ENCODE measurements at places on chromosomes 2 and 18.

GRCh38 chr2:51579412-51579811 is 547.5 kb upstream of the NRXN1 start:
- DNase-seq: no peak

DNA sequence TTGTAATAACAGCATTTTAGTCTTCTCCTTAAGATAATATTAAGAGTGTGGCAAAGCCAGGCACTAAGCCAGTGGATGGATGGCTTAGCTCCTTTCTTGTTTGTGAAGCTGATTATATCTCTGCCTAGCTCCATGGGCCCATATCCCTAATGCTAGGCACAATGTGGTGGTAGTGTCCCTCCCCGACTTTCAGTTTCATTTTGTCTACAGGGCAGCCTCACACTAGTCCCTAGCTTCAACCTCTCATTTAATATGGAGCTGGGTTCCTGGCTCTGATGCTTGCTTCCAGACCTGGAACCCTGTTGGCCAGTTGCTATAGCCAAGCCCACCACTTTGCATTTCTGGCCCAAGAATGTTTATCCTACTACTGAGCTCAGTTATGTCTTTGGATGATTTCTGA is 437.0 kb upstream of the MEIS1 start:
- DNase-seq: no peak

DNA sequence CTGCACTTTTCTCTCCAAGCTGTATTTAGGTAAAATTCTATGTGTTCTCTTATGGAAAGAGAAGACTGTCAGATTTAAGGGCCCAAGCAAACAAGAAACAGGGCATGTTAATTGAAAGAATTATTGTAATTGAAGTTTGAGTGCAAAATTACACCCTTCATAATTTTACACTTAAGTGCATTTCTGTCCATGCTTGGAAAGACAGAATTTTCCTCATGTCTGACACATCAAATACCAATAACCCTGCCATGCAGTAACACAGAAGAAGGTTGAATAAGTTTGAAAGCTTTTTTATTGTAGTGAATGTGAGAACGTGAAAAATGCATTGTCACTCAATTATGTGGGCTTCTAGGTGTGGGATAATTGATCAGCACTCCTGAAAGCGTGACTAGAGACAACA is 52.9 kb upstream of the PARD3B start:
- DNase-seq: no peak

DNA sequence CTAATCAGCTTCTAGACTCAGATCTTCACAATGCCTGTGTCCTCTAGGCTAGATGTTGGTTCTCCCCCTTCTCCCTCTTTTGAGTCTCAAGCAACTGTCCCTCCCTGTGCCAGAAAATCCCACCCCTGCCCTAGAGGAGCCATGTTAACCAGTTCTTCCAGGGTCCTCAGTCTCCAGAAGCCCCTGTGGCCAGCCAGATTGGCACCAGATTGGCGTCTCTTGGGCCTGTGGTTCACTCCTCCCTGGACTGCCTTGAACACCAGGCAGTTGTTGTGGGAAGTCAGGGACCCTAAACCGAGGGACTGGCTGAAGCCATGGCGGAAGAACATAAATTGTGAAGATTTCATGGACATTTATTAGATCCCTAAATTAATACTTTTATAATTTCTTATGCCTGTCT is 36.6 kb downstream of the CYP26B1 start:
- DNase-seq: no peak

GRCh38 chr2:119574108-119574815 is 30.0 kb downstream of the CFAP221 start:
- no peak for DNase-seq

GRCh38 chr2:148306027-148306426 is 285.1 kb downstream of the MBD5 start:
- DNase-seq: no peak

DNA sequence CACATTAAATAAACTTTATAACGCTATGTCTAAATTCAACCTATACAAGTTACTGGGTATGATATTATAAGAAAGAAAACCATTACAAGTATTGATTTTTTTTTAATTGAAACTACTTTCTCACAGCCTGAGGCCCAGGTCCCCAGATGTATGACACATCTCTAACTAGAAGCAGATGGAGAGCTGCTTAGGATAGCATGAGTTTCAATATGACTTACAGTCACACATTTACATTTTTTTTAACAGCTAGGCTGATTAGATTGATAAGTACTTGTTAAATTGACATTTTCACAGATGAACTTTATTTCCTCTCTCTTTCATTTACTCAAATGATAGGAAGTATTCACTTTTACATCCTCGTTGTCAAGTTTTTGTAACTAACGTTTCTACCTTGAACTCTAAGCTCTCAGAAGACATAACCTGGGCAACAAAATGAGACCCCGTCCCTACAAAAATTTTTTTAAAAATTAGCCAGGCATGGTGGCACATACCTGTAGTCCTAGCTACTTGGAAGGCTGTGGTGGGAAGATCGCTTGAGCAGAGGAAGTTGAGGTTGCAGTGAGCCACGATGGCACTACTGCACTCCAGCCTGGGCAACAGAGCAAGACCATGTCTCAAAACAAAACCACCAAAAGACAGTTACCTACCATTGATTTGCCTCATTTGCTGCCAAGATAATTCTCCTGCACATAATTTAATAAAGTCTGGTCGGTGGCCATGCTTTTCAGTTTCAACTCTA is 52.4 kb downstream of the STK39 start:
- no peak for DNase-seq

GRCh38 chr2:86628091-86628522 is 4.4 kb upstream of the RNF103 start:
- no peak for DNase-seq
